Stimulated activated CD4-positive, alpha-beta T cell treated with anti-CD3 and anti-CD28 coated beads, Interleukin-4, amount 100 ng/mL, for 1 hour (primary cell): ENCODE measurements at places on chromosomes 6 and 20.

DNA sequence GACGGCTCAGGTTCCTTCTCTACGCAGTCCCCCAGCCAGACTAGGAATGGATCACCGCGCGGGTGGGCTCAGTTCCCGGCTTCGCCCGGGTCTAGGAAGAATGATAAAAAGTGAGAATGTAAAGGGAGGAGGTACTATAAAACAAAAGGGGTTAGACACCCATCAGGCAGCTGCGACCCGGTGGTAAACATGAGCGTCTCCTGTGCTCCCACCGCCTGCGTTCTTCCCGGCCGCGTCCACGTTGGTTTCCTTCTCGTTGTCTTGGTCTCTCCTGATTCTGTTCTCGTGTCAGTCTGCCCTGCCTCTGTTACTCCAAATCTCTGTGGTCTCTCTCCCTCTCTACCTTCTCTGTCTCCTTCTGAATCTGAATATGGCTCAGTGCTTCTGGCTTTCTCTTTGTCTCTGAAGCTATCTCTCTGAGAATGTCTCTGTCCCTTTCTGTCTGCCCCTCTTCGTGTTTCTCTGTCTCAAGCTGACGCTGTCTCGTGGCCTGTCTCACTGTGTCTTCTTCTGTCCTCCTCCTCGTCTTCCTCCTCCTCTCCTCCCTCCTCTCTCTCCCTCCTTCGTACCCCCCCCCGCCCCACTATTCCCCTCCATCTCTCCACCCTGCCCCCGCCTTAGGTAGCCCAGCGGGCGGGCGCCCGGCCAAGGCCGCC, 41.6 kb upstream of the FOXP4 start:
- DNase-seq, result no peak

- peak; percentile 29 for DNase-seq
Observed at GRCh38 chr6:138404666-138405337, 779 bp downstream of the HEBP2 start.

GRCh38 chr20:33099843-33100538, 20.5 kb downstream of the BPIFB4 start:
- DNase-seq, result no peak

DNA sequence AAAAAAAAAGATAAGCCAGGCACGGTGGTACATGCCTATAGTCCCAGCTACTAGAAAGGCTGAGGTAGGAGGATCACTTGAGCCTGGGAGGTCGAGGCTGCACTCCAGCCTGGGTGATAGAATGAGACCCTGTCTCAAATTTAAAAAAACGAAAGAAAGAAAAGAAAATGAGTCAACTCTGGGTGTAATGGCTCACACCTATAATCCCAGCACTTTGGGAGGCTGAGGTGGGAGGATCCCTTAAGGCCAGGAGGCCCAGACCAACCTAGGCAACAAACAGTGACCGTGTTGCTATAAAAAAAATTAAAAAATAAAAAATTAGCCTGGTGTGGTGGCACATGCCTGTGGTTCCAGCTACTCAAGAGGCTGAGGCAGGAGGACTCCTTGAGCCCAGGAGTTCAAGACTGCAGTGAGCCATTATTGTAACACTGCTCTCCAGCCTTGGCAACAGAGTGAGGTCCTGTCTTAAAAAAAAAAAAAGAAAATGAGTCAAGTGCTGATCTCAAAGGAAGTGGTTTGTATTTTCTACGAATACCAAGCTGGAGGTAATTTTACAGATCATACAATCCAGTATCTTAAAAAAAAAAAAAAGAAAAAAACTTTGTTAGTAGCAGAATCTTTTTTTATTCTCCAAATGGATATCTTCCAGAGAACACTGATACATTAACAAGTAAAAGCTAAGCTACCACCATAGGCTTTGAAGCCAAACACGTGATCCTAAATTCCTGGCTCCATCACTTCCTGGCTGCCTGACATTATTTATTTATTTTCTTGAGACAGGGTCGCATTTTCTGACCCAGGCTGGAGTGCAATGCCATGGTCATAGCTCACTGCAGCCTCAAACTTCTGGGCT, 5.7 kb downstream of the COMMD7 start:
- peak; percentile 10 for DNase-seq

DNA sequence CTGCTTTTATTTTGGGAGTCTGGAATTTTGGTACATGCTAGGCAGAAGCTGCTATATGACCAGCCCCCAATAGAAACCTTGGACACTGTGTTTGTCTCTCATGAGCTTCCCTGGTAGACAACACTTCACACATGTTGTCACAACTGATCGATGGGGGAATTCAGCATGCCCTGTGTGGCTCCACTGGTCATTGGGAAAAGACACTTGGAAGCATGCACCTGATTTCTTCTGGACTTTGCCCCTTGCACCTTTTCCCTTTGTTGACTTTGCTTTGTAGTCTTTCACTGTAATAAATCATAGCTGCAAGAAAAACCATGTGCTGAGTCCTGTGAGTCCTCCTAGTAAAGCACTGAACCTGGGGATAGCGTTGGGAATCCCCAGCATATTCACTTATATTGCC, 7.9 kb upstream of the WFDC10A start:
- no peak for DNase-seq

- DNase-seq, result no peak
Observed at GRCh38 chr6:166441325-166442078, 58.8 kb upstream of the MPC1 start.

DNA sequence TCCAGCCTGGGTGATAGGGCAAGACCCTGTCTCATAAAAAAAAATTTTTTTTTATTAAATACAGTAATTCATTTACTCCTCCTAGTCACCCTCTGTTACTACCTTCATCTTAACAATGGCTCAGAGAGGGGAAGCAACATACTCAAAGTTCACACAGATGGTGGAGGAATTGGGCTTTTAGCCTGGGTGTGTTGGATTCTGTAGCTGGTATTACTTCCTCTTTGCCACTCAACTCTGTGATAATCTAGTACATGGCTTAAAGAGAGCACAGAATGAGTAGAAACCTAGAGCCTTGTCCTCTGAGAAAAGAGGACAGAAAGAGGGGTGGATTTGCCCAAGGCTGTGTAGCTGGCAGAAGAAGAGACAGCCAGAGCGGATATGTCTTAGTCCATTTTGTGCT, 96.6 kb downstream of the DLGAP4 start:
- no peak for DNase-seq

DNA sequence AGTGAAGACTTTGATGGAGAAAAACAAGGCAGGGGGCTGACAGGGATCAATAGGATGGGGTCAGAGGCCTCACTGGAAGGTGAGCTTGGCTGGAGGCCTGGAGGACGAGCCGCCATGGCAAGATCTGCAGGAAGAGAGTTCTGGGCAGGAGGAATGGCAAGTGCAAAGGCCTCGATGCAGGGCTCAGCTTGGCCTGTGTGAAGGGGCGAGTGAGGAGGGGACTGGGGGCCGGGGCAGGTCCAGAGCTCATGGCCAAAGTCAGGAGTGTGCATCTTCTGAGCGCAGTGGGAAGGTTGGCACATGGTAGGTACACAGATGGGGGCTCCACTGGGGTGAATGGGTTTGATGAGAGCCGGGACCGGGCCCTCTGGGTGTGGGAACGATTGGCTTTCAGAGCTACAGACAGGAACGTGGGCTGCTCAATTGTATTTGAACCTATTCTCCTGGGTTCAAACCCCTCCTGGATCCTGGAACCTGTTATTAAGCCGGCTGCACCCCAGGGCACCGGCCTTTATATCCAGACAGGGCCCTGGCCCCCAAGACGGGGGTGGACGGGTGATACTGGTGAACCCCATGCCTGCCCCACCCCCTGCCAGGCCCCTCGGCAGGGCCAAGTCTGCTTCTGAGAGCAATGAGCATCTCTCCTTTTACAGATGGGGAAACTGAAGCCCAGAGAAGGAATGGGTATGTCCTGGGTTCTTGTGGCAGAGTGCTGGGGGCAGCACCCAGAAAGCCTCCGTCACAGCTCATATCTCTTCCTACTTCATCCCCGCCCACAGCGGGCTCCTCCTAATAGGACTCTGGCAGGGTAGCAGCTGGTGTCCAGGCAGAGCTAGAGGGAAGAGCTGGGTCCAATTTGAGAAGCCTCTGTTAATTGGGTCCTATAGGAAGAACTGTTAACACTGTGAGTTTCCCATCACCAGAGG, 106.1 kb downstream of the CEBPB start:
- no peak for DNase-seq

- no peak for DNase-seq
Observed at GRCh38 chr6:112372226-112372806, 25.2 kb downstream of the RFPL4B start.

- DNase-seq, result no peak
Observed at GRCh38 chr6:82006027-82006738, 241.4 kb downstream of the IBTK start.

- DNase-seq, result no peak
Observed at GRCh38 chr6:163457637-163458561, 43.4 kb downstream of the QKI start.

DNA sequence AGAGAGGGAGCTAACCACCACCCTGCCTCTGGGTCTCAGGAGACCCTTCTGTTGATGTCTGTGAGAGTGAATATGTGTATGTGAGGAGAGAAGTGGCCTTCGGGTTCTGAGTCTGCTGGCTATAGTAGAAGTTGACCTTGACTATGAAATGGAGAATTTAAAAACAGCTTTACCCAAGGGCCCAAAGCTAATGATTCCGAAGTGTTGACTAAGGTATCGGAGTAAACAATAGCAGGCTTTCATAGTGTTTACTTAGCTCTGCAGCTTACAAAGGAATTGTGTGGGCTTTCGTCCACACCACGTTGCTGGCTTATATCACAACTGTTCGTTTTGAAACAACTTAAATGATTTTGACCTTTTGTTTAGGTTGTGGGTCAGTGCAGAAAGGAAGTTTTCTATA, 126.5 kb upstream of the JAG1 start:
- DNase-seq, result no peak

DNA sequence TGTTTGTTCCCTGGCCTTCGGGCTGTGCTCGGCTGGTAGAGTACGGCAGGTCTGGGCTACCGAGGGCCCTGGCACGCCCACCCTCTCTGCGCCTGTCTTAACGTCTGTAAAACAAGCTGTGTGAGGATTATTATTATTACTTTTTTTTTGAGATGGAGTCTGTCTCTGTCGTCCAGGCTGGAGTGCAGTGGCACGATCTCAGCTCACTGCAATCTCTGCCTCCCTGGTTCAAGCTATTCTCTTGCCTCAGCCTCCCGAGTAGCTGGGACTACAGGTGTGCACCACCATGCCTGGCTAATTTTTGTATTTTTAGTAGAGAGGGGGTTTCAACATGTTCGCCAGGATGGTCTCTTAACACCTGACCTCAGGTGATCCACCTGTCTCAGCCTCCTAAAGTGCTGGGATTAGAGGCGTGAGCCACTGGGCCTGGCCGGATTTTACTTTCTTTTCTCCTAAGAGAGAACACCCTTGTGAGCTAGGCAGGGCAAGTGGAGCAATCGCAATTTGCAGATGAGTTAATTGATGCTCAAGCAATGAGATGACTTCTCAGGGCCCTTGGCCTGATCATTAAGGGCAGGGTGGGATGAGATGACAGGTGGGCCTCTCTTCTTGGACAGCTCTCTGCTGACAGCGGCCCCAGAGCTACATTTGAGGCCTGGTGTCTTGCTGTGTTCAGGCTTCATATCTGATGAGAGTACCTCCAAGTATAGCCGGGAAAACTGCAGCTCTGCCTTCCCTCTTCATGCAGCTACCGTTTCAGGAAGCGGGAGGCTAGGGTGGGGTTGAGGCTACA, 859 bp upstream of the SMIM29 start:
- DNase-seq, result no peak

- no peak for DNase-seq
Observed at GRCh38 chr6:130965656-130966055, 97.4 kb downstream of the EPB41L2 start.

DNA sequence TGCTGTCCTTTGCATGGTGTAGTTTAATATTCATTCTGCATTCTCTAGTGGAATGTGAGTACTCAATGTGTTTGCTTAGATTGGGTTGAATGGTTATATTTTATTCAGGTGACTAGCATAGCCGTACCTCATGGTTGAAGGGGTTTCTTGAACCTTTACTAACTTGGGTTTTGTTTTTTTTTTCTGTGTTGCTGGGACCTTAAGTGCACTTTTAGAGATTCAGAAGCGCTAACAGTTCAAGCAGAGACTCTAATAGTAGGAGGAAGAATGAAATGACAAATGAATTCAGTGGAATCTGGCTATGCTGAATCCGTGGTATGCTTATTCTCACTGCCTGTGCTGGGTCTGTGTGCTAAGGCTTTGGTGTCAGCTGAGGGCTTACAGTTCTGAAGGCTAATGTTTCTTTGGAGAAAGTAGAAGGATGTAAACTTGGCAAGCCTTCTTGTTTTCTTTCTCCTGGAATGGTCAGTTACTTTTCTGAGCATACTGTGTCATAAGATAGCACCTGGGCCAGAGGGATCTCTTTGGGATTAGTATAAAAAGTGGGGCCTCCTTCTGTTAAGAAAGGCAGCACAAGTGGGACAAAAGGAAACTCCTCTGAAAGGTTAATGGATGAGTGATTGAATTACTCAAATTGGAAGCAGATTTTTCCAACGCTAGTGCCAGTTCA, 28.7 kb downstream of the RNF144B start:
- DNase-seq, result no peak

DNA sequence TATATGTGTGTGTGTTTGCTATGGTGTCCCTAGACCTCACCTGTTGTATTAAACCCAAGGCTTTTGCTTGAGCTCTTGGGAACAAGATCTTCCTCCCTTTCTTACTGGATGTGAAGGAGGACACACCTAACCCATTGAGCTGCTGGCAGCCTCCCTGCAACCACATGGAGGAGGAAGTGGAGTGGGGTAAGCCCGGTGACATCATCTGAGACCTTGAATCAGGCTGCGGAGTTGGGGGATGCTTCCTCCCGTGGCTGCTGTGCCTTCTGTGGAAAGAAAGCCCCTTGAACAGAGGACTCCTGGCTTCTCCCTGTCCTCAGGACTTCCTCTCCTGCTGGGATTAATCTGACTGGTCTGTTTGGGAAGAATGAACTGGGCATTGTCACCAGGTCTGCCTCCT, 3.3 kb downstream of the CST11 start:
- no peak for DNase-seq

- DNase-seq, result no peak
Observed at GRCh38 chr6:39879535-39879934, 54.7 kb downstream of the MOCS1 start.

DNA sequence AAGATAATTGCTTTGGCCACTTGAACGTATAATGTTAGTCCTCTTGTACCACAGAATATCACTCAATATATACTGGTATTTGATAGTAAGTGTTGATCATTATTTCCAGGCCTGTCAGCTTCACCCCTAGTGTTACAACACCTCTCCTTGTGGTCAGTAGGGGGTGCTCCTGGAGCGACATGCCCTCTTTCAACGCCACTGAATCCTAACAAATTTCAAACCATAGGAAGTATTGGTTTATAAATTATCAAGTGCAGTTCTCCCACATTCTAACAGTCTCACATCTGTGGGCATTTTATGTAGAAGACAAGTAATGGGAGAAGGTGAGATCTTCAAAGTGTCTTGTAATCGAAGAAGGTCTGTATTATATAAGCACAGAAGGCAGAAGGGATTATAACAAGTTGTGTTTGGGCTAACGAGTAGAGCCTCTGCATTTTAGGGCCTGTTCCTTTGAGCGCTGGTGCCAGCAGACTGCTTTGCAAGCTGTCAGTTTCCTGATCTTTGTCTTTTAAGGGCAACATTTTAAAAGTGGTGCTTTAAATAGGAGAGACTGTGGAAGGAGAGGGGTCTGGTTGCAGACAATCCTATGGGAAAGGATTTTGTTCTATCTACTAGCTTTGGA, 57.1 kb upstream of the CEP162 start:
- DNase-seq, result no peak
